DMS 273 treated with DMSO at 0.1 percent for 48 hours (cell line): ENCODE measurements at places on chromosomes 3 and 15.

DNA sequence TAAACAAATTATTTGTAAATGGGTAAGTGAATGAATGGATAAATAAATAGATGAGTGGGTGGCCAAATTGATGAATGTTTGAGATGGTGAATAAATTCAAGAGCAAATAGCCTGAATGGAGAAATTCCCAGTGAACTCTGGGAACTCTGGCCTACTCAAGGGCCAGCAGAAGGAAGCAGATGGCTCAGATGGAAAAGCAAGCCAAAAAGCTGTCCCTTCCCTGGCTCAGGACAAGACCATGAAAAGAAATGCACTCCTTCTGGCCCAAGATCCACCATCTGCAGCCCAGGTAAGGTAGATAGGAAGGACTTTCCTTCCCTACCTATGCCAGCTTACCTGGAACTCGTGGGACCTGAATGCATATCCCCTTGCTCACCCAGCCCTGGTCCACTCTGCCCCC, 37.6 kb upstream of the CLDN18 start:
- no peak for DNase-seq

DNA sequence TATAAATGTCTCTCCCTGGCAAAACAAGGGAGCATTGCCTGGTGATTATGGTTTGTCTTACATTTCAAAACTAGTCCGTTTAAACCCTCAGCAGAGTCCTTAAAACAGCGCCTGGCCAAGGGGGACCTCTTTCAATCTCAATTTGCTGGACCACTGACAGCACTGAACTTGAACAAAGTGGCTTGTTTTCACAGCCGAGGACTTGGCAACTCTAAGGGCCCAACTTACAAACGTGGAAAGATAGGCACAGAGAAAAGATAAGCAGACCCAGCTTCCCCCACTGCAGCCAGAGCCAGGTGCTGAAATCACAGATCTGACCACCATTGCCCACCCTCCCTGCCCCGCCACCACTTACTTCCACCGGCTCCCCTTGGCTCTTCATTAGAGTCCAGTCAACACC, 336.4 kb upstream of the ICE2 start:
- no peak for DNase-seq

GRCh38 chr3:49967291-49967690, 27.3 kb downstream of the RBM6 start:
- DNase-seq, result no peak

DNA sequence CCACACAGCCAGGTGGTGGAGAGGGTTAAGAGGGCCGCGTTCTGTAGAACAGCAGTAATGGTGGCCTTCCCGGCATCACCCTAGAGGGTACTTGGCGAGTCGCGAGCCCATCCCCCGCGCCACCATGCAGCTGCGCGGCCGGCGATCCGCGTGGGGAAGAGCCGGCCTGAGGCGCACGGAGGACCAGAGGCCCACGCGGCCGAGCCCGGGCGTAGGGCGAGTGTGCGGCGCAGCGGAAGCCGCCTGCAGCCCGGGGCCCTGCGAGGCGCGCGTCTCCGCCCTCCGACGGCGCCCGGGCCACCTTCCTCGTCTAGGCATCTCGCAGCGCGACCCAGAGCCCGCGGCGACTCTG, 423 bp downstream of the TKT start:
- no peak for DNase-seq

GRCh38 chr3:177554895-177555759, 357.8 kb upstream of the TBL1XR1 start:
- no peak for DNase-seq

- no peak for DNase-seq
Measured at GRCh38 chr15:71109130-71109529, 6.1 kb upstream of the THSD4 start.

- peak; percentile 43 for DNase-seq
Measured at GRCh38 chr15:67444100-67444499, 76.8 kb upstream of the C15orf61 start.

DNA sequence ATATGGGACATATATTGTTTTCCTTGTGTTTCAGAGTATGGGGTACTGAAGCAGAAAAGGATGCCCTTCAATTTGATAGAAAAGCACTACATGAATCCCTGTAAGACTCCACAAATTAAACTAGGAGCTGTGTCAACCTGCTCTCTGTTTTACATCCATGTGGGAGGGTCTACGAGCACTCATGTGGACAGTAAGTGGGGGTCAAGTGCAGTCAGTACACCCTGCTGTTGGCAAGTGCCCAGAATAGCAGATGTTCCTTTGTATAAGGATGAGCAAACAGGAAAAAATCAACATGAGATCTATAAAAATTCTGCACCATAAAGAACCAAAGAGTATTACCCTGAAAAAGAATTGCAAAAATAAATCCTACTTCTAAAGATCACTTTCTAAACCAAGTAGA, 659.9 kb downstream of the SI start:
- DNase-seq, result peak; percentile 71

DNA sequence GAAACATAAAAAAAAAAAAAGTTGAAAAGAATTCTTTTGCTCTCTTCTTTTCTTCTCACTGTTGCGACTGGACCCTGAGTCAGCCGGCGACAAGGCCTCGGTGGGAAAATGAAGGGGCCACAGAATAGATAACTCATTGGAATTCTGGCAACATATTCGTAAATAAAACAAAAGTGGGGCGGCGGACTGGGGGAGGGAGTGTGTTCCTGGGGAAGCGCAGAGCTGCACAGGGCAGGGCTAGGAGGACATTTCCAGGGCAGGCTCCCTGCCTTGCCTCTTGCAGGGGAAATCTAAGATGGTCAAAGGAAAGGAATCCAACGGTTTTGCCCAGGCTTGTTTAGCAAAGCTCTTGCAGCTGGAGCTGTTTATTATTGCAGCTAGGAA, 1042.8 kb upstream of the NR2F2 start:
- DNase-seq, result no peak

DNA sequence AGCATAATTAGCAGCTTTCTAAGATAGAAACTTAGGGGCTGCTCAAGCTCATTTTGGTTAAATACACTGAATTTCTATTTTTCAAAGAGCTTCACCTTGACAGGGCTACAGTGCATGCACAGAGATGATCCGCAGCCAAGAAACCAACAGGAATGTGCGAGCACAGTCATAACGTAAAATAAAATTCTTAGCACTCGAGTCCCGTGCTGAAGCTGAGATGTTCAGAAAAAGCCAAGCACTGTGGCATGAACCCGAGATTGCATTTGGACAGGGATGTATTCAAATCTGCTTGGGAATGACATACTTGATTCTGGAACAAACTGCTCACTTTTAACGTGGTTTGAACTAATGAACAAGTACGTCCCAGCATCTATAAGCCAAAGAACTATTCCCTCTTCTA, 340.3 kb downstream of the FOXP1 start:
- DNase-seq, result no peak

DNA sequence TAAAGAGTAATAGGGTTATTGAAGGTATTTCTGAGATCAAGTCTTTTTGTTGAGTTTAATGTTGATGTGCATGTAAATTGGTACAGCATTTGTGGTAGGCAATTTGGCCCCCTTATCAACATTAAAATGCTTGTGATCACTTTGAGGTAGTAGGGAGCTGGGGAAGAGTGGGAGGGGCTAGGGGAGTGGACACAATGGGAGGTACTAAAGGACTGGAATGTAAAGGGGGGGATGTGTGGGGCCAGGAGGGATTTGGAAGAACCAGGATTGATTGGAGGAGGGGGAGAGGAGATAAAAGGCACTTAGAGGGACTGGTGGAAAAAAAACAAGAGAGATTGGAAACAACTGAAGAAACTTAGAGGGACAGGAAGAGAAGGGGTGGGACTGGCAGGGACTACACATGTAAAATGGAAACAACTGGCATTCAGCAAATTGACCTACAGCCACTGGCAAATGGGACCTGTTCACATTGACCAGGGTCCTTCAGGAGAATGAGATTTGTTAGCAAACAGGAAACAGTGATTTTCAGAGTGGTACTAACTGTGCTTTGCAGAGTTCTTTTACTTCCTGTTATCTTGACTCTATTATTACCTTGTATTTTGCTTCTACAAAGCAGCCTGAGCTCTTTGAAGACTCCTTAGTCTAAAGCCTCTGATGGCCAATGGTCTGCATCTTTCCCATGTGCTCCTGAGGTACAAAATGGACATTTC, 47.8 kb upstream of the ZBTB38 start:
- DNase-seq, result no peak

DNA sequence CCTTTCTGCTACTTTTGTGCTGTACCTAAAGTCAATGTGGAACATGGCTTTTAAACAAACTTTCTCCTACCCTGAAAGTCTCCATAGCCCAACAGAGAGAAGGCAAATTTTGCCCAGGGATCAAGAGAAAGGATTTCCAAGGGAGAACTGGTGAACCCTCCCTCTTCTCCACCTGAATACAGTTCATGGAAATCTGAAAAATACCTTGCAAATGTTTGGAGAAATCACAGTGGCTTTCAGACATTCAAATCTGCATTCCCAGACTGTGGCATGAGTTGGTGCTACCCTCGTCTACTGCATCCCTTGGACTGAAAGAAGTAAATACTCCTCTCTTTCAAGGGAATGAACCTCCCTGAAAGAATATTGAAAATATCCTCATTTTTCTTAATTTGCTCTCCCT, 38.7 kb downstream of the ZIC4 start:
- DNase-seq, result no peak

DNA sequence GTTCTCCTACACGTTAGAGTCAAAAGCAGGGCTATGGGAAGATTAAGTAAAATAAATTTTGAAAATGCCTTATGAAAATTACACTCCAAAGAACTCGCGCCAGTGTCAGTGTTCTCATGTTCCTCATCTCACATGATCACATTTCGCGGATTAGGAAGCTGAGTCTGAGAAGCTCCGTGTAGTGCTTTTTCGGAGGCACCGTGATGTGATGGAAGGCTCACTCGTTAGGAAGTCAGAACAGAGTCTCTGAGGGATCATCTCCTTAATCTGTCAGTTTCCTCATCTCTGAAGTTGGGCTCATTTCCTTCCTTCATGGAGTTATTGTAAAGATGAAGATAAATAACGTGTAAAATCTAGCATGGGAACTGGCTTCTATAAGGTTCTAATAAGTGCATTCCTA, 3.2 kb downstream of the ADIPOQ start:
- no peak for DNase-seq

- no peak for DNase-seq
Measured at GRCh38 chr3:102095383-102095782, 246.1 kb downstream of the NFKBIZ start.

DNA sequence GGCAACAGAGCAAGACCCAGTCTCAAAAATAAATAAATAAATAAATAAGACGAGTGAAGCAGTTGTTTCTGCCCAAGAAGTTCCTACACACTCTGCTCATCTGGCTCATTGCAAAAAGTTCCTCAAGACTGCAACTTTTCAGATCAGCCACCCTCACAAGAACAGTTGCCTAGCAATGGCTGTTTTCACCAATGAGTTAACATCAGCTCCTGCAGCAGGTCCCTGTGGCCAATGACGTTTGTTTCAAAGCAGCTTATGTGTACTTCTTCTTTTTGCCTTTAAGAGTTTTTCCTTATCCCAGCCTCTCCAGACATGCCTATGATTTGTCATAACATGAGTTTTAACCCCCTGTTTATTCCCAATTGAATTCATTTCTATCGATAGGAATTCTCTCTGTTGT, 118.4 kb upstream of the SPRED1 start:
- DNase-seq, result no peak

DNA sequence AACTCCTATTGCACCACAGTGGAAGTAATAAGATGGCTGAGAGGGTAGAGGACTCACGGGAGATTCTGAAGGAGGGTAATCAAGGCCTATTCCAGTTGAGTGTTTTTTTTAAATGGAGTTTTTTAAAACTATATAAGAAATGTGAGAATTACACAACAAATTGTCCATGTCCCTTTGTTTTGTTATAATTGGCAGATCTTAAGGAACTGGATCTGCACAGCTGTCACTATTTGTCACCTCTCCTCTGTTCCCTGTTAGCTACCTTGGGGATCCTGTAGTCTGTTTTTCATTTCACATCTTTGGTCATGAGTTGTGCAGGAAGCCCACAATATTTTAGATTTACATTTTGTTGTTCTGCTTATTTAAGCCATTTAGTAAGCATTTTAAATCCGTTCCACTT, 77.3 kb upstream of the TSPAN3 start:
- DNase-seq, result no peak

DNA sequence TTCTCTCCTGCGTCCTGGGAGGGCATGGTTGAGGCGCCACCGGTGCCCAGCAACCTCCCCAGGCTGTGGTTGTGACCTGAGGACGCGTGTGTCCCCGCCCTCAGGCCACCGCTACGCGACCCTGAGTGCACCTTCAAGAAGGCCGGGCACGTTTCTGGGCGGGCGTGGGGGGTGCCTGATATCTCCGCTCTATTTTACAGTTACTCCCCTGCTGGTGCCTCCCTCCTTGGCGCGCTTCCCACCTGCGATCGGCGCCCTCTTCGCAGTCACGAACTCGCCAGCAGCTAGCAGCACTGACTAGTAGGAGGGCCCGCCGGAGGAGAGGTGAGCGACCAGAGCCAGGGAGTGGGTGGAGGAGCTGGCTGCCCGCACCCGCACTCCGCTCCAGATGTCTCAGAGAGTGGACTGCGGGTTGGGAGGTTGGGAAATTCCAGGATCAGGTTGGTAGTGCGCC, 43.2 kb upstream of the POLG start:
- DNase-seq, result no peak

GRCh38 chr3:191165802-191166201, 33.2 kb upstream of the OSTN start:
- DNase-seq, result no peak

DNA sequence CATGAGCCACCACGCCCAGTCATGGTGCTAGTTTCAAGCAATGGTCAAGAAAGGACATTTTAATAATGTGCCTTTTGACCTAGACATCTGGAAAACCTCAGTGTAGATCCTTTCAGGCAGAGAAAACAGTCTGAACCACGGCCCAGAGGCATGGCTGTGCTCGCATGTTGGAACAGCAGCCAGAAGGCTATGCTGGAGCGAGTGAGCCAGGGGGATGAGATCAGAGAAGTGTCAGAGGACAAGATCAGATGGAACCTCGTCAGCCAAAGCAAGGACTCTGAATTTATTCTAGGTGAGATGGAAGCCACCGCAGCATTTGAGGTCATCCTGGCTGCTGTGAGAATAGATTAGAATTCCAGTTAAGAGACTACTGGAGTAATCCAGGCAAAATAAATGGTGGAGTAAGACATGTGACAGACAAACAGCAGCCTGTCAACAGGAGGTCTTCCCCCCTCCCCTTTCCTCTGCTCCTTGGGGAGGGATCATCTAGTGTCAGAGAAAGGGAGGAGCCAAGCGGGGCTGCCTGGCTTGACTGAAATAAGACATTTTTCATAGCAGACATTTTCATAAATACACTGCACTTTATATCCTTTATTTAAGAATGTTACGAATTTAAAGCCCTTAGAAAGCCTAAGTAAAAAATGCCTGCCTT, 40.4 kb upstream of the ACKR4 start:
- DNase-seq, result no peak

GRCh38 chr3:175716446-175716845, 857.3 kb downstream of the NAALADL2 start:
- no peak for DNase-seq

GRCh38 chr3:111859974-111860859, 1.2 kb downstream of the PHLDB2 start:
- peak; percentile 79 for DNase-seq

- DNase-seq, result no peak
Measured at GRCh38 chr3:14037211-14037610, 87.5 kb downstream of the CHCHD4 start.

GRCh38 chr3:170437696-170438407, 19.2 kb downstream of the CLDN11 start:
- no peak for DNase-seq
